Esophagus squamous epithelium (tissue), 5 donors: ENCODE measurements at places on chromosomes 16 and 17.

GRCh38 chr16:47424846-47425245, 36.0 kb downstream of the ITFG1 start:
- no peak for DNase-seq

GRCh38 chr17:9228408-9229159, 207.3 kb downstream of the NTN1 start:
- no peak for DNase-seq

GRCh38 chr16:57062329-57062728, 30.1 kb upstream of the CPNE2 start:
- no peak for DNase-seq

DNA sequence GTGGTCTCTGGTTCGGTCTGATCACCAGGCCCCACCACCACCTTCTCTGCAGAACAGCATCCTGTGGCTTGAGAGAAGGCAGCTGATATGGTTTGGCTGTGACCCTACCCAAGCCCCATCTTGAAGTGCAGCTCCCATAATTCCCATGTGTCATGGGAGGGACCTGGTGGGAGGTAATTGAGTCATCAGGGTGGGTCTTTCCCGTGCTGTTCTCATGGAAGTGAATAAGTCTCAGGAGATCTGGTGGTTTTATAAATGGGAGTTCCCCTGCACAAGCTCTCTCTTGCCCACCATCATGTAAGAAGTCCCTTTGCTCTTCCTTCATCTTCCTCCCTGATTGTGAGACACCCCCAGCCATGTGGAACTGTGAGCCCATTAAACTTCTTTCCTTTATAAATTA, 352.3 kb upstream of the CDH5 start:
- DNase-seq: no peak

- DNase-seq: no peak
Observed at GRCh38 chr16:2162676-2163118, 7.1 kb downstream of the TRAF7 start.

- DNase-seq: peak; percentile 94
Observed at GRCh38 chr17:60392042-60392844, at the start of gene USP32. Gene USP32 (minus strand): TSS chr17:60392133. CDS start chr17:60391939, 194 bp downstream.

DNA sequence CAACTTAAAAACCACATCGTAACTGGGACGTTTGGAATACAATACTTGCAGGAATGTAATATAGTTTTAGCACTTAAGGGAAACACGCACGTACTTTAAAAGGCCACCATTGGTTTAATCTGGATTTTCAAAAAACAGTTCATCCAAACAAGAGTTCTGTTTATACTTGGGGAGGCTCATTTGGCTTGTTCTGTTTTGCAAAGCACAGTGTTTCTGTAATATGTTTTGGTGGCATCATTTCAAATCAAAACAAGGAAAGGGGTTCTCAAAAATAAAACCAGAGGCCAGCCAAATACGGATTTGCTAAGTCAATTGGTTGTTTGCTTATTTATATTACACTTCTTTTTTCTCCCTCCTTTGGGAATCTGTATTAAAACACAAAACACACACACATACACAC, 656.1 kb upstream of the SOX9 start:
- DNase-seq: no peak
